Stimulated activated CD4-positive, alpha-beta T cell treated with anti-CD3 and anti-CD28 coated beads, Interleukin-12 subunit alpha, Interleukin-12 subunit beta, amount 100 ng/mL, for 24 hours (primary cell): ENCODE measurements at places on chromosomes 2 and 18.

- no peak for DNase-seq
These were observed 255.4 kb upstream of the SKOR2 start for GRCh38 chr18:47506897-47507296.

DNA sequence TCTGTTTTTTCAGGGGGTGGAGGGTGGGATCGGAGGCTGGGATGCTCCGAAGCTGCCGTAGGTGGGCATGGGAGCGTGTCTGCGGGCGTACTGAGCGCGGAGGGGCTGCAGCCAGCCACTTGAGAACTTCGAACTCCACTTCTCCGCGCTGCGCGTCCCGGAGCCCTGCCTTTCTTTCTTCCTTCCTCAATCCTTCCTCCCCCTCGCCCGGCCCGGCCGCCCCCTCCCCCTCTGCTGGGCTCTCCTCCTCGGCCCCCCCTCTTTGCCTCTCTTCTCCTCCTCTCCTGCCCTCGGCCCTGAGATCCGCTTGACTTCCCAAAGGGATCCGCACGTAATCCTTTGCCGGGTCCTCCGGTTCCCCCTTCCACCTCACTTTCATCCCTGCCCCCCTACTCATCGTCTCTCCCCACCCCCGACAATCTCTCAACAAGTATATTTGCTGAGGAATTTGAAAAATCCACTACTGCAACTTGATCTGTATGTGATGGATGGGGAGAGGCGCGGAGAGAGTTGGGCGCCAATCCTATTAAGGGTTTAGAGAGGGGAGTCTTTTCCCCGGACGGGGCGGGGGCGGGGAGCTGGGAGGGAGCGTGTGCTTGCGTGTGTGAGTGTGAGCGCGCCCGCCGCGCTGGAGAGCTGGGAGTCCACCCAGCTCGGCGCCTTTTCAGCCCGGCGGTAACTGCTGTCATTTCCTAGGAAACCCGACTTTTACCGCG is 1.1 kb downstream of the GLI2 start:
- DNase-seq, result no peak

DNA sequence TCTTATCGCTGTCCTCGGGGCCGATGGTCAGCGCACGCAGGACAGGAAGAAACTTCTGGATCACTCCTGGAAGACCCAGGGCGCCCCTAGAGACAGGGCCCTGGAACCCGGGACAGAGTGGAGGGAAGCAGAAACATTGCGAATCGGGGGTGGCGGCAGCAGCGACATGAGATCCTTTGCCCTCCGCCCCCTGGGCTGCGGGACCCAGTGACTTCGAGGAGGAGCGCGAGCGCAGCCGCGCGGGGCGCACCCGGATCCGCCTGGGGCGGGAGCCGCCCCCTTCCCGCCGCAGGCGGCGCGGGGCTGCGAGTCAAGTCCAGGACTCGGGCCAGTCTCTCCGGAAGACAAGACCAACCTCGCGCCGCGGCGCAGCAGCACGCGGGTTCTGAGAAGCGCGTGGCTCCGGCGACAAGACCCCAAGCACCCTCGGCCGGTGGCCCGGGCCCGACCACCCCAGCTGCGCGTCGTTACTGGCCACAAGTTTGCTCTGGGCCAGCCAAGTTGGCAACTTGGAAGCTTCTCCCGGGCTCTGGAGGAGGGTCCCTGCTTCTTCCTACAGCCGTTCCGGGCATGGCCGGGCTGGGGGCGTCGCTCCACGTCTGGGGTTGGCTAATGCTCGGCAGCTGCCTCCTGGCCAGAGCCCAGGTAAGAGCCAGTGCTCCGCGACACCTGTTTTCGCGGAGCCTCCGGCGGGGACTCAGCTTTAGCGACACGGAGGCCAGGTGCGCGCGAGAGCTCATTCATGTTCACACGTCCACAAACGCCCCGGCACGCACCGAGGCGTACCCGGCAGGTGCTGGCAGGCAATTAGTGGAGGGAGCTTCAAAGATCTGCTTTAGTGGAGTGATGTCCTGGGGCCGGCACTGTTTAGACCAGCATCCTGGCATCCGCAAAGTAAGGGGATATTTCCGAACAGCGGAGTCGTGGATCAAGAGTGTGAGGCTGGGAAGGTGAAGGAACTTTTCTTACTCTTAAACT is at the start of gene PTH2R:
PTH2R (plus strand) TSS at position 319 of the 978 bp plus-strand sequence; CDS start at position 571, 252 bp downstream.
- no peak for DNase-seq

DNA sequence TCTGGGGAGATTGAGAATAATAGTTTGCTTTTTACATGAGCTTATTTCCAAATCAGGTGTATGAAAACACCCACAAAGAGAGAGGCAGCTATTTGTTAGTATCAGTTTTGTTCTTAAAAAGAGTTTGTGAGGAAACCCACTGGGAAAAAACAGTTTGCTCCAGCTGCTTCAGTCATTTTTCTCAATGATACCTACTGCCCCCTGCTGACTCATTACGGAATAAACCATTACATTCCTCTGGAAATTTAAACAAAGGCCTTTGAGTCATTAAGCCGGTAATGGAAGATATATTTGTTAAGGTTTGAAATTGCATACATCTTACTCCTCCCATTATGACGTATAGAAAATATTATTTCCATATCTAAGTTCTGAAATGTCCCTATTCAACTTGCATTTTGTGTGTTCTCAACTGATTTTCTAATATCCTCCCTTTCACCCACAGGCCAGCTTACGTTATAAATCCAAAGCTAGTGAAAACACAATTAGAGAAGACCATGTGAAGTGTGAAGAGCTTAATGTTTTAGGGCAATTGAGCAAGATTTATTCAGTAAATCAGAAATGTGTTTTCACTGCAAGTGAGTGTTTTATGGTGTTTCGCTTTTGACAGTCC is 761.6 kb downstream of the DSC3 start:
- DNase-seq, result no peak

DNA sequence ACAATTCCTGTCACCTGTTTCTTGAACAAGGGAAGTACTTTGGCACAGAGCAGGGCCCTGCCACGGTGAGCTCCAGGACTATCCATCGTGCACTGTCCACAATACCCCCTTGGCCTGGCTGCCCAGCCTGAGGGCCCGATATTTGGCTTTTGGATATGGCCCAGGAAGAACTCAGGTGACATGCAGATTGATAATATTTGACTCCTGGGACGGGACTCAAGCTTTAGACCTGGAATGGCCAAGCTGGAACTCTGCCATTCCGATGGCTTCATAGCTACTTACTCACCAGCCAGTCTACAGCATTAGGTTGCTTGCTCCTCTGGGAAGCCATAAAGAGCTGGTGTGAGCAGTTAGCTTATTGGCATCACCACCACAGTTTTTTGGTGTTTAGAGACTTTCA is 26.6 kb downstream of the EML6 start:
- no peak for DNase-seq

DNA sequence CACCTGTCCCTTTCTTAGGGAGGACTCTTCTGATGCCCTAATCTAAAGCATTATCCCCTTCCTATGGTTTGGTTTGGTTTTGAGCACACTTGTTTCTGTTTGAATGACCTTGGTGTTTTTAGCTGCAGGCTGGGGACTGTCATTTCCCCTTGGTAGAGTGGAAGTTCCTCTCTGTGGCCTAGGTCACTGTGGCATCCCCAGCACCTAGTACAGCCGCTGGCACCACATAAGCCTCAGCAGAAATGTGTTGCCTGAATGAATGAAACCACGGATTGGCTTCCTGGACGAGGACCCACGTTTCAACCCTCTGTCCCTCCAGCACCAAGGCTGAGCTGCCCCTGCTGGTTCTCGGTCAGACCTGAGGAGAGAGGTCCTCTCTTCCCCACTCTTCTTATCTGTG is 159.9 kb downstream of the CTIF start:
- DNase-seq, result no peak

DNA sequence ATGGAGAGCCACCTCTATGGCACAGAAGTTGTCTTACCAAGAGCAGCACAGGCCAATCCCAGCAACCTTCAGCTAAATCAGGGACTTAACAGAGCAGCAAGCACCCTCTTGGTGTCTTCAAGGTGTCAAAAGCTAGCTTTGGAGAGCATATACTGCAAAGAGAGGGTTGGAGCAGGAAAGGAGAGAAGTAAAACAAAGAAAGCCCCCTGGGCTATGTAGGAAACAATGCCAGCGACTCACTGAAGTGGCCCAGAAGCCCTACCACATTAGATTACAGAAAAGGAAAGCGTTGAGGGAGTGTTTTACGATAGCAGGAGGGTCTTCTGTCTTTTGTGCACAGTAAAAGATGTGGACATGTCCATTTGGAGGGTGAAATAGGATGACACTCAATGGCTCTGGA is 233.4 kb downstream of the MREG start:
- no peak for DNase-seq

DNA sequence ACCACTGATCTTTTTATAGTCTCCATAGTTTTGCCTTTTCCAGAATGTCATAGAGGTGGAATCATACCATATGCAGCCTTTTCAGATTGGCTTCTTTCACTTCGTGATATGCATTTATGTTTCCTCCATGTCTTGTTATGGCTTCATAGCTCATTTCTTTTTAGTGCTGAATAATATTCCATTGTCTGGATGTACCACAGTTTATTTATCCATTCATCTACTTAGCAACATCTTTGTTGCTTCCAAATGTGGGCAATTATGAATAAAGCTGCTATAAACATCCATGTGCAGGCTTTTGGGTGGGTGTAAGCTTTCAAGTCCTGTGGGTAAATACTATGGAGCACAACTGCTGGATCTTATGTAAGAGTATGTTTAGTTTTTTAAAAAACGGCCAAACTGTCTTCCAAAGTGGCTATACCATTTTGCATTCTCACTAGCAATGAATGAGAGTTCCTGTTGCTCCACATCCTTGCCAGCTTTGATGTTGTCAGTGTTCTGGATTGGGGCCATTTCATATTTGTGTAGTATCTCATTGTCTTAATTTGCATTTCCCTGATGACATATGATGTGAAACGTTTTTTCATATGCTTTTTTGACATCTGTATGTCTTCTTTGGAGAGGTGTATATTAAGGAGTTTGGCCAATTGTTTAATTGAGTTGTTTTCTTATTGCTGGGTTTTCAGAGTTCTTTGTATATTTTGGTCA is 20.6 kb downstream of the STPG4 start:
- DNase-seq, result no peak
